Stimulated activated CD8-positive, alpha-beta memory T cell treated with anti-CD3 and anti-CD28 coated beads, Interleukin-7, amount 100 ng/mL, for 1 hour (primary cell): ENCODE measurements at places on chromosomes 7 and 10.

GRCh38 chr10:43306899-43307298 lies 40.0 kb upstream of the RASGEF1A start:
- no peak for DNase-seq

DNA sequence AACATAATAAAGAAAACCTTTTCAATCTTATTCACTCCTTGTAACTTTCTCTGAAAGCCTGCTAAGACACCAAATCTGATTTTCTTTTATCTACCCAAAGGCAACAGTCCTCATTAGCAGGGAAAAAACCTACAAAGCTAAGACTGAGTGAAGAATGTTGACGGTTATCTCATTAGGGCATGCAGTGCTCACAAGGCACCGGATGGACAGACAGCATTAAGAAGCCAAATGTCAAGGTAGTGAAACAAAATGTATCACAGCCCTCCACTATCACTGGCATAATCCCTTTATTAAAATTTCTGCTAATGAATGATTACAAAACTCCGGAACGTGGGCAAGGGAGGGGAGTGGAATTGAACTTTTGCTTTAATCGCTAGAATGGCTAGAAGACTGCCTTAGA lies 442.8 kb downstream of the NEBL start:
- DNase-seq: no peak

DNA sequence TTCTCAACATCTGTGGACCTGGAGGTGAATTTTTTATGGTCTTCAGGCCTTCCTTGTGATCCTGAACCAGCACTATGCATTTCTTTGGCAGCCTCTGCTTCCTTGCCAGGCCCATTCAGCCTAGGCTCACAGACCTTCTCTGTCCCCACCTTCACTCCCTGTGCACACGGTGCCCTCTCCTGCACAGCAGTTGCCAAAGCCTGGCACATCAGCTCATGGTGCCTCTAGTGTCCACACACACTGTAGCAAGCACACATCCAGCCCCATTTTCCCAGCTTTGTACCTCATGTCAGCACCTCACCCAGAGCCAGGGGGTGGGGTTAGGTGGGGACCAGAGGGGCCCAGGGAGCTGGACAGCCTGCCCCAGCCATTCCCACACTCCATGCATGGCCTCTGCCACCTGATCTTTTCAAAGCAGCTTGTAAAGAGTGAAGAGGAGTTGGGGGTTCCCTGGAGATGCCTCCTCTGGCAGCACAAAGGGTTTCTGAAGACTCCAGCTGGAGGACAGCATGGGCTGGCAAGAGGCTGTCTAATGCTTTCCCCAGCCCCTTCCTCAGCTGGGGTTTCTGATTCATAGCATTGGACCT lies 57.9 kb upstream of the TMEM72 start:
- DNase-seq: no peak

- DNase-seq: no peak
Observed at GRCh38 chr10:44395396-44395795, 10.5 kb upstream of the CXCL12 start.

DNA sequence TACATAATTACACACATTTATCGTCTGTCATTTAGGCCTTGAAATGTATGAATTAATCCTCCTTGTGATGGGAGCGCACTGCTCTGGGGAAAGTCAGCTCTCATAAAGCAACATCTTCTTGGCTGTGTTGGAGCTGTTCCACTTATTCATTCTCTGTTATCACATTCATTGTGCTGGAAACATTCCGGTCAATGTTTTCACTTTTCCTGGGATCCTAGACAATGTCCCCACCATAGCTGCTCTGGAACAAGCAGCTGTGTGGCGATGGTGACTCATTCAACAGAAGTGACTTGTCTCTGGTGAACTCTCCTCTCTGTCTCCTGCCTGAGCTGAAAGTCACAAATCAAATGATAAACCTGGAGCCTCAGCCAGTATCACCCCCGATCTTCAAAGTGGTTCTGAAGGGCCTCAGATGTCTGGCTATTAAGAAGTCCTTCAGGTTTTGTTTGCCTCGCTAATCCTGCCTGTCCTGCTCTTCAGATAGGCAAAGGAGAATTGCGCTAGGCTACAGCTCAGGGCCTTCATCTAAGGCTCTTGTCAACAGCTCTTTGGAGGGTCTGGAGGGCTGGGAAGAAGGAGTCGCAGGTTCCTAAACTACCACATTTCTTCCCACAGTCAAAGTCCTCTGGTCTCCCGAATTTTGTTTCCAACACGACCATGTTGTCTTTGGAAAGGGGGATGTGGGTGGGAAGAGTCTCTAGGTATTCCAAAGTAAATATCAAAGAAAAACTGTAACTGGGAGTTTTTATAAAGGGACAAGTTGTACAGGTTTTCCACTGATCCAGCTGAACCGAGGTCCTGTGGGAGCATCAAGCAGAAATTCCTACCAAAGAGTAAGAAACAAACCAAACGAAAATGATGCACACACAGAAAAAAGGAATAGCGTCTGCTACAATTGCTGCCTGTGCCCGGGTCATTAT lies 29.3 kb downstream of the KLF6 start:
- DNase-seq: no peak

GRCh38 chr7:66869660-66870450 lies 51.2 kb upstream of the TMEM248 start:
- DNase-seq: no peak

GRCh38 chr10:78924319-78925003 lies 144.3 kb upstream of the ZMIZ1 start:
- DNase-seq: no peak

GRCh38 chr7:152704796-152705384 lies 28.9 kb upstream of the XRCC2 start:
- no peak for DNase-seq

DNA sequence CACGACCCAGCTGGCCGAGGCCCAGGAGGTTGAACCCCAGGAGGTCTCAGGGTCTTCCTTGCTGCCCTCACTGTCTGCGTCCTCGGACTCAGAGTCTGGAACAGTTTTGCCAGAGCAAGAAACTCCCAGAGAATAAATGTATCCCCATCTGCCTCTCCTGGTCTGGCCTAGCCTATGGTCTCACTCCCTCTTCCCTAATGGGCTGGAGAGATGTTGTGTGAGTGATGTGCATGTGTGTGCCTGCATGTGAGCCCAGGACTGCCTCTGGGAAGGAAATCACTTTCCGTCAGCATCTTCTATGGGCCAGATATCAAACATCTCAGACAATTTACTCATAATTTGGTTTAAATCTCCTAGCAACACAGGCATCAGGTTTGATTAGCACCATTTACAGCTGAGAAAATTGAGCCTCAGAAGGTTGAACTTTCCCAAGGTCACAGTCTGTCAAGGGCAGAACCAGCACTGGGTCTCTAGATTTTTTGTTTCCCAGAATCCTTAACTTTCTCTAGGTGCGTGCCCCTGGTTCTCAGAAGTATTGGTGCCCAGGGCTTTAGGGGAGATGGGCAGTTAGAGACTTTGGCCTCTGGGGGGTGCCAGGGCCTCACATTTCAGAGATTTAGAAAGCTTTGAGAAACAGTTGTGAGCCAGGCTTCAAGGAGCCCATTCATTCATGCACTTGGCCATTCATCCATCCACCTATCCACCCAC lies 4.9 kb downstream of the TMEM270 start:
- no peak for DNase-seq

DNA sequence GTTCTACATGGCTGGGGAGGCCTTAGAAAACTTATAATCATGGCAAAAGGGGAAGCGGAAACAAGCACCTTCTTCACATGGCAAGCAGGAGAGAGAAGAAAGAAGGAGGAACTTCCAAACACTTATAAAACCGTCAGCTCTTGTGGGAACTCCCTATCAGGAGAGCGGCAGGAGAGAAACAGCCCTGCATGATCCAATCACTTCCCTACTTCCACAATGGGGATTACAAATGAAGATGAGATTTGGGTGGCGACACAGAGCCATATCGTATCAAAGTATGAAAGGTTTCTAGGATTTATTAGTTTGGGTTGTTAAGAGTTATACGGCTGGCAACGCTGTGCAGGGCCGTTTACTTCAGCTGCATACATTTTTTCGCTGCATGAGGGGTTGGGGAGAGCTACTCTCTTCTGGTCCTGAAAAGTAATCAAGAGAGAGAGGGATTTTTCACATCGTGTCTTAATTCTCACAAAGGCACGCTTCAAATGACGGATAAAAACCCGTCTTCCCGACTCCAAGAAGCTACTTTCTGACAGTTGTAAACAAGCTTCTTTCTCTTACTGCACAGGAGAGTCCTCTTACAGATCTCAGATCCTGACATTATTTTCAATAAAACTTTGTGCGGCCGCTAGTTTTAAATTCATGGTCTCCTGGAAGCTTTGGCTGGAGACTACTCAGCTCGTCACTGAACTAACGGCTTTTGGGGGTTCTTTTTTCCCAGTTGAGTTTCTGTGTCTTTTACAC lies 751 bp upstream of the GTPBP10 start:
- no peak for DNase-seq

DNA sequence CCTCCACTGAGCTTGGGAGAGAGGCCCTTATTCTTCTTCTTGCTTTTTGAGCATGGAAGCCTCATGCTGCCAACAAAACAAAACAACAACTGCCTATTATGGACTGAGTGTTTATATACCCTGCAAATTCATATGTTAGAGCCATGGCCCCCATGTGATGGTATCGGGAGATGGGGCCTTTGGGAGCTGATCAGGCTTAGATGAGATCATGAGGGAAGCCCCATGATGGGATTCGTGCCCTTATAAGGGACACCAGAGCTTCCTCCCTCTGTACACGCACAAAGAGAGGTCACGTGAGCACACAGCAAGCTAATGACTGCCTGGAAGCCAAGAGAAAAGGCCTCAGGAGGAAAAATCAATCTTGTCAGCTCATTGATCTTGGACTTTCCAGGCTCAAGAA lies 235.0 kb downstream of the FANK1 start:
- no peak for DNase-seq

DNA sequence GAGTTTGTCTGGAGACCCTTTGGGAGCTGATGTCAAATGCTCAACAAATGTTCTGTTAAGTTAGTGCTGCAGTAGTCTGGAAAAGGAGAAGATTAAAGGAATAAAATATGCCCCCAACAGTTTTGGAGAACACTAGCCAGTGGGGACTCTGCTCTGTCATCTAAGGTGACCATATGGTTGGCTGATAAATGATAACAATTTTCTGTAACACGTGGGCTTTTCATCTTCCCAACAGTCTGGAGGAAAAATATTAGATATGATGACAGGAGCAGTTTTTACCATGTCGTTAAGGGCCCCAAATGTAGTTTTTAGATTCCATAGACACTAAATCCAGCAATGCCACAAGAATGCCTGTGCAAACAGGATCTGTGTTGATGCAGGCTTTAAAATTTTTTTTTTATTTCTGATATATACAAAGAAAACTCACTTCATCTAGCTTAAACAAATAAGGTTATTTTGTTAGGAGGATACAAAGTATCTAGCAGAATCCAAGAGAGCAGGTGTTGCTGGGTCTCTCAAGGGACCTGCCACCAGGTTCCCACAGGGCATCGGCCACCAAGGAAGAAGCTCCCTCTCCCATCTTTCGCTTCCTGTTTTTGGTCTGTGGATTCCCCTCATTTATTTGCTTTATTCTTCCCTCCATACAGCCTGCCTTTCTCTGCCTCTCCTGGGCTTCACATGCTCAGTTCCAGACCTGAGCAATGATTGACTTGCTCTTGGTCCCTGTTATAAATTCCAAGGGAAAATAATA lies 6.2 kb upstream of the CFAP58 start:
- no peak for DNase-seq
